HCT116 (cell line): ENCODE measurements at places on chromosomes 1 and 21. TPM values are rescaled to one million over a fixed set of nuclear protein-coding genes. Genes with fewer than 3 reads are reported as not detected.

Gene RBBP5
- total RNA-seq: 24.5 TPM

Gene PLA2G2F
- total RNA-seq: 0.12 TPM

DNA sequence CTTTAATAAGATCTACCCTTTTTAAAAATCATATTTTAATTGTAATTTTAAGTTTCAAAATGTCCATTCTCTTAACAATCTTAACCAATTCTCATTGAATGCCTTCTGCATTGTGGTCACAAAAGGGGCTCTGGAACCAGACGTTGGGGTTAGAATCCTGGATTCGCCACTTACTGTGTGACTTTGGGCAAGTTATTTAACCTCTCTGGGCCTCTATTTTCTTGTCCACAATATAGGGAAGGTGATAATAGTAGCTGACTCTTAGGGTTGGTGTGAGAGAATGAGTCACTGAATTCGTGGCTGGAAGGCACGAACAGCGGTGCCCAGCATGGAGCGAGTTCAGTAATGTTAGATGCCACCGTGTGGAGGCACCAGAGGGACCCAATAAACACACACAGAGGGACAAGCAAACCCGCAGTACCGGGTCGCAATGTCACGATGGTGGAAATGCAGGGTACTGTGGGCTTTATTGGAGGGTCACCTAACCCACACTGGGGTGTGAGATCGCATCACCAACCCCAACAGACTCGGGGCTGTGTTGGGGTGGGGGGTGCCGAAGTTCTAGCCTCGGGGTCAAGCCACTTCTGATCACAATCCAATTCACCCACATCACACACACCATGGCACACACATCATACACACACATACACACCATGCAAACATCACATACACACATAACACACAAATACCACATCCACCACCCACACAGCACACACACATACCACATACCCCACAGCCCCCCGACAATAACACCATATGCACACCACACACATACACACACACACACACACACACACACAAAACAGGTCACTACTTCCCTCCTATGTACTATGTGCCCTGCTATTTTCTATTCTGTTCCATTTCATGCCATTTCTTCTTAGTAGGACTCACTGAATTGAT is 27.0 kb upstream of the IFNAR2 start:
- H3K36me3 ChIP-seq: no peaks in the 10 kb centered on the region
- H3K27ac ChIP-seq: no peak overlapping the region
- H3K4me1 ChIP-seq: peaks cover 24% of the 10 kb centered on the region
- no peaks in the 10 kb centered on the region for H3K27me3 ChIP-seq
- DNase-seq: no peak

DNA sequence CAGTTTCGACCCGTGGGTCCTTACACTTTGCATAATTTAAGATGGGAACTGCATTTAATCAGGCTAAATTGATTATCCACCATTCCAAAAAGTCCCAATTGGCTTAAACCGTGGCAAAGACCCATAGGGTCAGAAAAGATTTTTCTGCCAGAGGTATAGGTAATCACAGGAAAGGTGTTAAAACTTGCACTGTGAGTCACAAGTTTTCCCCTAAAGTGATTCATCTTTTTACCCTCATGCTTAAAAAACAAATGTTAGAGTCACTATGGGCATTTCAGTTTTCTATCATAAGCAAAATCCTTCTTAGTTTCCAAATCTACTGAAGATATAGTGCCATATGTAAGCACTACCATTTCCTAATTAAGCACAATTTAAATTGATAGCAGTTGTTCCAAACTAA is 1079.8 kb downstream of the ADGRL2 start:
- no peaks in the 10 kb centered on the region for H3K27me3 ChIP-seq
- H3K4me3 ChIP-seq: no peak overlapping the region
- H3K36me3 ChIP-seq: no peaks in the 10 kb centered on the region
- no peak overlapping the region for H3K27ac ChIP-seq
- no peaks in the 10 kb centered on the region for H3K4me1 ChIP-seq

DNA sequence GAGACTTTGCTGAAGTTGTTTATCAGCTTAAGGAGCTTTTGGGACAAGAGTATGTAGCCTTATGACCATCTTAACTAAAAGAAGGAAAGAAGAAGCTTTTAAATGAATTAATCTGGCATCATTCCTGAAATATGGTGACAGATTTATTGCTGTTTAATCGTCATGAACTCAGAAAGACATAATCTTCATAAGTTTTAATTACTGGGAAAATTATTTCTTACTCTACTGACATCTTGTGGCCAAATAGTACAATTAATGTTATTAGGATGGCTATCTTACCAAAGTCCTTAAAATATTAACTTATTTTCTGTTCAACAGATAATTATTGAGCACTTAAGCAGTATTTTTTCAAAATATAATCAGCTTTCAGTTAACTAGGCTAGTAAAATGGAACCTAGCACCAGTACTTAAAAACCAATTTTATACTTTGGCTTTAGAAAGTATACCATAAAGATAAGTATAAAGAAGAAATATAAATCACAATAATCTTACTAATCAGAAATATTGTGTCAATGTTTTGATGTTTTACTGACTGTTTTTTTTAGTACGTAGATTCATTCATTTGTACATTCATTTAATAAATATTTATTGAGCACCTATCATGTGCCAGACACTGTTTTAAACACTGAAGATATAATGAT is 34.7 kb upstream of the GPR25 start:
- no peak overlapping the region for H3K27ac ChIP-seq
- H3K4me3 ChIP-seq: no peak overlapping the region
- peak; percentile 24 for DNase-seq
- H3K27me3 ChIP-seq: no peaks in the 10 kb centered on the region
- peaks cover 5% of the 10 kb centered on the region; the same call in 1 of the 2 replicates for H3K36me3 ChIP-seq
